Muscle of leg (tissue), 16 donors: ENCODE measurements at places on chromosomes 1 and 21. TPM values are rescaled to one million over a fixed set of nuclear protein-coding genes. Genes with fewer than 3 reads are reported as not detected.
A peak's percentile ranks its signal among the peaks of the same experiment; 100 is the strongest.

- no peaks in the 10 kb centered on the region for H3K4me1 ChIP-seq
- peaks cover 2% of the 10 kb centered on the region for H3K27me3 ChIP-seq
- H3K27ac ChIP-seq, result no peak overlapping the region
Observed at GRCh38 chr1:160672789-160673695, 26.2 kb upstream of the SLAMF1 start.

DNA sequence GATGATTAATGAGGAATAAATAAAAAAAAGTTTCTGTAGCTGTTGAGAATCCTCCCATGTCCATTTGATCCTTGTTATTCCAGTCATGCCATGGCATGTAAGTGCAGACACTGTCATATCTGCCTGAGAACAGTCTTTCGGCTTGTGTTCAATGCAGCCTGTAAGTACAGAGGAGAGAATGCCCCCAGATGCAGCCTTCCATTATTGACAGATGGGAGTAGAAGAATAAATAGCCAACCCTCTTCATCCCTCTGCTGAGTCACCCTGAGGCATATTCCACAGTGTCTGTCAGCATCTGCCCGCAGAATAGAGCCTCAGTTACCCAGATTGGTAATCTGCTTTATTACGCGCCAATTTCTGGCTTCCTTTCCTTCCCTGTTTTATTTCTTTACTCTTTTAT, 139.4 kb downstream of the LRRC7 start:
- DNase-seq, result no peak
- H3K36me3 ChIP-seq, result no peaks in the 10 kb centered on the region
- H3K4me1 ChIP-seq, result peaks cover 4% of the 10 kb centered on the region
- H3K27ac ChIP-seq, result no peak overlapping the region
- no peak overlapping the region for H3K4me3 ChIP-seq
- no peaks in the 10 kb centered on the region for H3K27me3 ChIP-seq

GRCh38 chr1:72122099-72122880, 160.0 kb downstream of the NEGR1 start:
- H3K27ac ChIP-seq, result peak overlapping the region; percentile 38
- no peaks in the 10 kb centered on the region for H3K36me3 ChIP-seq
- no peak overlapping the region for H3K4me3 ChIP-seq
- peak; percentile 98 for DNase-seq
- H3K4me1 ChIP-seq, result no peaks in the 10 kb centered on the region
- H3K27me3 ChIP-seq, result no peaks in the 10 kb centered on the region

GRCh38 chr21:26473471-26473870, 99.6 kb downstream of the CYYR1 start:
- H3K4me1 ChIP-seq, result no peaks in the 10 kb centered on the region
- H3K27ac ChIP-seq, result no peak overlapping the region
- no peak overlapping the region for H3K4me3 ChIP-seq

GRCh38 chr1:8671306-8671917, 146.0 kb downstream of the RERE start:
- H3K27ac ChIP-seq, result no peak overlapping the region
- DNase-seq, result peak; percentile 92
- H3K27me3 ChIP-seq, result no peaks in the 10 kb centered on the region
- no peak overlapping the region for H3K4me3 ChIP-seq

DNA sequence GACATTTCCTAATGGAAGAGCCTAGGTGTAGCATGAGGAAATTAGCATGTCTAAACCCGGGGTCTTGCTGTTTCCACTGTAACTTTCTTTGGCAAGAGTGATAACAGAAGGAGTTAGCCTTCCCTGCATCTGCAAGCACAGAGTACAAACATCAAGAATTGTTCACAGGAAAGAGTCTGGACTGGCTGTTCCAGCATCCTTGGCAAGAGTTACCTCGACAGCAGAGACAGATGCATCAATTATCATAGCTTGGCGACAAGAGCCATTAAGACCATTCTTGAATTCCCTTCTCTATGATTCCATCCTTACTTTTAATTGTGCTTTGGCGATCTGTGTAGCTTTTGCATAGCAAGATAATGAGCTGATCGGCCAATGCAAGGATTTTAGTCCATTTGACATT, 82.8 kb upstream of the RALGPS2 start:
- DNase-seq, result peak; percentile 76
- peak overlapping the region; percentile 87 for H3K27ac ChIP-seq
- peaks cover 42% of the 10 kb centered on the region for H3K4me1 ChIP-seq
- H3K4me3 ChIP-seq, result no peak overlapping the region
- H3K27me3 ChIP-seq, result no peaks in the 10 kb centered on the region

CELF3 gene
- total RNA-seq, result 0.04 TPM

TRIM63 gene
- 44.8 TPM for total RNA-seq
